H9 (cell line): ENCODE measurements at places on chromosomes 1 and 21.

DNA sequence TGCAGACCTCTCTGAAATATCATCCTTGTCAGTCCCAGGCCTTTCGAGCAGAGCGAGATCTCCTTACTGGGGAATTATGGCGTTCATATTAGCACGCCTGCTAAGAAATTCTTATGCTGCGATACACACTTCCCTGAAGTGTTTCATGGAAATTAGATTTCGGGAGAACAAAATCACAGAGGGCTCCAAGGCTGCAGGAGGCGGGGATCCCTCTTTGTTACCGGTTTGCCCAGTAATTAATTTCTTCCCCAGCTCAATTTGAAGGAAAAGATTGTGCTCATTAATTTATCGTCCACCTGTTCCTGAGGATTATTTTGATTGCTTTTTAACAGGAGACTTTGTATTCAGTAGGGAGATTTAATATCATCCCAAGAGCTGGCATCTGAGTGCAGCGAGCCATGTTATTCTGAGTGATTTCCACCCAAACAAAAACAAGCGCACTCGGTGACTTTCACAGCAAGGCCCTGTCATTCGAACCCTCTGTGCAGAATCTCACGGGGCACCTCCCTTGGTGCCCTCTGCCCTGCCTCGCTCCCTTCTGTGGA, 202.3 kb upstream of the GALNT2 start:
- H3K27ac ChIP-seq: no peak overlapping the region
- no peak overlapping the region for H3K4me3 ChIP-seq
- DNase-seq: no peak
- H3K36me3 ChIP-seq: no peaks in the 10 kb centered on the region
- H3K4me1 ChIP-seq: peaks cover 6% of the 10 kb centered on the region; the same call in 1 of the 2 replicates

- no peak for DNase-seq
- H3K27me3 ChIP-seq: no peaks in the 10 kb centered on the region
- no peaks in the 10 kb centered on the region for H3K4me1 ChIP-seq
- no peak overlapping the region for H3K4me3 ChIP-seq
- H3K36me3 ChIP-seq: no peaks in the 10 kb centered on the region
These were observed 52.7 kb downstream of the TEX35 start for GRCh38 chr1:178565586-178565985.

DNA sequence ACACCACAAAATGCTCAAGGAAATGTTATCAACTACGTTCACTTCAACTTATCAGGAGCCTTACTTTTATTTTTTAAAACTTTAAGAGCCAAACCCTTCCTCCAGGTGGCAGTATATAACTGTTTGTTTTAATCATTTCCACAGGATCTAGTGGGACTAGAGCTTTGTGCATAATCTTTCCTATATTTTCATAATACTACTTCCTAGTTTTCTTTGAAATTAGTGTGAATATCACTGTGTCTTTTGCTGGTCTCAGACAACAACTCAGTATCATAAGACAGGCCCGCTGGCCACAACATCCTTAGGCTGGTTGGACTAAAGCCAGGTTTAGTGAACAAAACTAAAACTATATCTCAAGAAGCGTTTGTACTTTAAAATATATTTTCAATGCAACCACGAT, 145.5 kb downstream of the TIAM1 start:
- no peak overlapping the region for H3K27ac ChIP-seq
- peaks cover 2% of the 10 kb centered on the region; the same call in 1 of the 2 replicates for H3K36me3 ChIP-seq
- no peaks in the 10 kb centered on the region; the same call in 1 of the 2 replicates for H3K27me3 ChIP-seq
- DNase-seq: no peak

GRCh38 chr1:6652986-6653385, 28.3 kb downstream of the THAP3 start:
- no peak for DNase-seq
- H3K27ac ChIP-seq: no peak overlapping the region
- no peaks in the 10 kb centered on the region for H3K4me1 ChIP-seq
- no peak overlapping the region for H3K4me3 ChIP-seq
- peaks cover 53% of the 10 kb centered on the region for H3K36me3 ChIP-seq

GRCh38 chr1:184514447-184514846, 127.6 kb downstream of the C1orf21 start:
- no peaks in the 10 kb centered on the region for H3K27me3 ChIP-seq
- no peak overlapping the region for H3K4me3 ChIP-seq
- DNase-seq: no peak
- H3K4me1 ChIP-seq: no peaks in the 10 kb centered on the region

- H3K27ac ChIP-seq: no peak overlapping the region
- no peak overlapping the region for H3K4me3 ChIP-seq
- no peaks in the 10 kb centered on the region for H3K36me3 ChIP-seq
- H3K4me1 ChIP-seq: no peaks in the 10 kb centered on the region
These were observed 24.3 kb downstream of the IL10RB start for GRCh38 chr21:33290441-33290840.
